ENCODE measurements at places on chromosomes 5 and 9. TPM values are rescaled to one million over a fixed set of nuclear protein-coding genes. Genes with fewer than 3 reads are reported as not detected.

PCDHA6 gene
- 0.47 TPM for total RNA-seq

DNA sequence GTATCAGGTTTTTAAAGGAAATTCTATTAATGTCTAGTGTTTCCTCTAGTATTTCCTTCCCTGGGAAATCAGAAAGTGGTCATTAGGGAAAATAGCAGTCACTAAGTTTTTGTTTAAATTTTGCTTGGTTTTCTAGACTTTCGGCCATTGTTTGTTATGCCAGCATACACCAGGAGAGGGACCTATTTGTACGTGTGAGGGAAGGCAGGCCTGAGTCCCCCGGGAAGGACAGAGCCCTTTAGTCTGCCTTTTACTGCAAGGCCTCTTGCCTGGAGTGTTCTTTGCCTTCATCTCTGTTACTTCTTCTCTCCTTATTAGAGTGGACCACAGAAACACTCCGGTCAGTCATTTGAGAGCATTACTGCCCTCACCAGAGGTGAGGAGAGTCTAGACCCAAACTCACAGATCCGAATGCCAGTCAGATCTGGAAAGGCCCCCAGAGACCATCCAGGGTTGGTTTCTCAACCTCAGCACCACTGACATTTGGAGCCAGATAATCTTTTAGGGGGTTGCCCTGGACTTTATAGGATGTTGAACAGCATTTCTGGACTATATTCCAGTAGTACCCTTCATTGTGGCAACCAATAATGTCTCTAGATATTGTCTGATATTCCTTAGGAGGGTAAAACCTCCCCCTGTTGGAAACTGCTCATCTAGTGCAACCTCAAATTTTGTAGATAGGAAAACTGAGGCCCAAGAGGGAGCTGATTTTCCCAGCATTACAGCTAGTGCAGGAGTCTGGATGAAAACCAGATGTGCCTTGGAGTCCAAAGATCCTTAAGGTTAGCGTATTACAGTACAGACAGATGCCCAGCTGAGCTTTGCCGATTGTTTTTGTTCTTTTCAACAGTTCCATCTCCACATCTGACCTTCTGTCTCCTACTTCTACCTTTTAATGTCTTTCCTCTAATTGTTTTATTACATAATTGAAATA, 93.0 kb upstream of the NIPAL4 start:
- no peak for DNase-seq

GRCh38 chr9:25960178-25960577, 281.9 kb upstream of the TUSC1 start:
- DNase-seq, result no peak

GRCh38 chr5:67896311-67896929, 319.1 kb upstream of the PIK3R1 start:
- no peak for DNase-seq

DNA sequence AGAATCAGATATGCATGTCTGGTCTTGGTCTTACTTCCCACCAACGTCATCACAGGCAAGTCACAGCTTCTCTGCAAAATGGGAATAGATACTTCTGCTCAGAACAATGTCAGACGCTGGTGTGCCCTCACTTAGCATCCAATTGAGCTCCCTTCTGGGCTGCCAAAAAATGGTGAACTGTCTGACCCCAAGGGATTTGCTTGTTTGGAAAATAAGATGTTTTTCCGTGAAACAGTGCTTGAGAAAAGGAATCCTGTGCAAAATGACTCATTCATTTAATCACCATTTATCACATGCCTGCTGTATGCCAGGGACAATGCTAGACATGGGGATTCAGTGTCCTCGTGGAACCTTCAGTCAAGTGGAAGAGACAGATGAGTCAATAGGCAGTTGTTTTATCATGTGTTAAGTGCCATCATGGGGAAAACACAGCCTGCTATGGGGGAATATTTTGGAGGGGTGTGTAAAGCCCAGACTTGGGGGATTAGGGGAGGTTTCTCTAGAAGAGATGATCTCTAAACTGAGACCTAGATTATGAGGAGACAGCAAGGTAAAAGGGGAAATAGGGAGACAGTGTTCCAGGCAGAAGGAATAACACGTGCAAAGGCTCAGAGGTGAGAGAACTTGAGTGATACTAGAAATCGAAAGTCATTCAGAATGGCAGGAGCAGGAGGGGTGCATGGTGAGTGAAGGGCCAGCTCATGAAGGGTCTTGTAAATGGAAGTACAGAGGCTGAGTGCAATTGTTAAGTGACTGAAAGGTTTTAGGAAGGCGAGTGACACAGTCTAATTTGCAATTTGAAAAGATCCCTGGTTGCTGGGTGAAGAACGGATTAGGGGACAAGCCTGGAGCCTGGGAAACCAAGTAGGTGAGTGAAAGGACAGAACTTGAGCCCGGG, 3.9 kb downstream of the NIPAL4 start:
- DNase-seq, result no peak

All from mucosa of descending colon (tissue), 3 donors.